SK-N-SH (cell line): ENCODE measurements at places on chromosomes 12 and 14.
A peak's percentile ranks its signal among the peaks of the same experiment; 100 is the strongest.

GRCh38 chr12:70268972-70269371, 25.7 kb downstream of the CNOT2 start:
- no peak for DNase-seq

- DNase-seq: no peak
Observed at GRCh38 chr14:26548406-26548805, 49.4 kb downstream of the NOVA1 start.

- DNase-seq: no peak
Observed at GRCh38 chr14:95513291-95513690, 3.2 kb downstream of the SYNE3 start.

GRCh38 chr12:106091446-106091820, 47.3 kb downstream of the NUAK1 start:
- no peak for DNase-seq

GRCh38 chr14:54109521-54110120, 153.0 kb upstream of the BMP4 start:
- no peak for DNase-seq

- no peak for DNase-seq
Observed at GRCh38 chr12:56299308-56299852, 750 bp downstream of the CS start.

DNA sequence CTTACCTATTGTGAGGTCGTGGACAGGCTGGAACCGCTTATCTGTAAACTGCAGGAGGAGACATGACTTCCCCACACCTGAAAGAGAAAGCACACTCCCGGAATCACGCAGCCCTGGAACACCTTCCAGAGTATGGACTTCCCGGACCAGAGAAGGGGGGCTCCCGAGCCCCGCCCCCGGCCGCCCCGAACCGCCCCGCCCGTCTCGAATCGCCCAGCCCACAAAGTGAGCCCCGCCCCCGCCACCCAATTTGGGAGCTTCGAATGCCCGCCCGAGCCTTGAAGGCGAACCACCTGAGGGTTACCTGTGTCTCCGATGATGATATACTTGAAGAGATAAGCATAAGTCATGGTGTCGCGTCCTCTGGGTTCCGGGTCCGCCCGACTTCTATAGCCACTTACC, 235 bp downstream of the RAB2B start:
- peak; percentile 83 for DNase-seq

DNA sequence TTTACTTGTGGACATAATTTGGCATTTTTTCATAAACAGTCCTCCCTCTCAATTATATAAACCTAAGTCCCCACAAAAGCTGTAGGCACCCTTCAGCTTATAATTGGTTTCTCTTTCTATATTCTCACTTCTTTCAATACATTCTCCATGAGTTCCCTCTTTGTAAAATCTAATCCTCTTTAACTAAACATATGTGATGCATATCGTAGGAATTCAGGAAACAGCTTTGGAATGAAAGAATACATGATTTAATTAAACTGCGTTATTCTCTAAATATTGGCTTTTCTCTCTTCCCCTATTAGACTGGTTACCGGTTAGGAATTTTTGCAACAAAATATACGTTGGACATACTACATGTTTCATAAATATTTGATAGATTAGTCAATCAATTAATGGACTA, 1122.6 kb downstream of the FLRT2 start:
- DNase-seq: no peak

GRCh38 chr14:61493239-61493638, 171.9 kb downstream of the PRKCH start:
- no peak for DNase-seq

- DNase-seq: no peak
Observed at GRCh38 chr12:44307506-44308168, 471.8 kb downstream of the TMEM117 start.

DNA sequence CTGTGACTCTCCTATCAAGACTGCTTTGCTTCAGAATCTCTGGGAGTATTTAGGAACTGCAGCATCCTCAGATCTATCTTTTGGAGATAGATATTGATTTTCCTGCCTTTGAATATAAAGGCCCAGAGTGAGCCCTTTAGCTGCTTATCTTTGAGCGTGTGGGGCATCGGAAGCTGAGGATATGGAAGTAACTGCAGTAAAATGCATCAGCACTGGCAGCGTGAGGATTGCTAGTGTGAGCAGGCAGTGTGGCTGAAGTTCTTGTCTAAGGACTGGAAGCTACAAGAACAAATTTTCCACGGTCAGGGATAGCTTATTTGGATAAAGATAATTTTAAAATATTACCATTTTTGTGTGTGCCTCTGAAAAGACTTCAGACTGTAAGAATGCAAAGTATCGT, 474.7 kb downstream of the NPAS3 start:
- DNase-seq: no peak

GRCh38 chr14:91770185-91770584, 38.3 kb upstream of the CATSPERB start:
- no peak for DNase-seq

GRCh38 chr14:22740020-22740419, 26.5 kb upstream of the OXA1L start:
- DNase-seq: no peak

- DNase-seq: no peak
Observed at GRCh38 chr14:50059763-50060616, 56.4 kb downstream of the VCPKMT start.

DNA sequence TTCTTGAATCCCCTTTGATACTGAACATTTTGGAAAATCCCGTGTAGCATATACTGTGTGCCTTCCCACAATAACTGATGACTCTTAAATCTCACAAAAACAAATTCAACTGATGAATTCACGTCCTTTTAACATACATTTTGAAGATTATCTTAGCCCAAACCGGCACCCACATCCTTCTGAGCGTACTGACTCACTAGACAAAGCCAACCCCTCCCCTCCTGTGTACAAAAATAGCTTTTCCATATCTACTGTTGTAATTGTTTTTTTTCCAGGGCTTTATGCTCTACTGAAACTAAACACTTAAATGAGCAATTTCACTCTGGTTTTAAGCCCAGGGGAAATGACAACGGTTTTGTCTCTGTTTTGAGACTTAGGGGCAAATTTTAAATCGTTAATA, 109.4 kb upstream of the ATF7IP start:
- DNase-seq: no peak

DNA sequence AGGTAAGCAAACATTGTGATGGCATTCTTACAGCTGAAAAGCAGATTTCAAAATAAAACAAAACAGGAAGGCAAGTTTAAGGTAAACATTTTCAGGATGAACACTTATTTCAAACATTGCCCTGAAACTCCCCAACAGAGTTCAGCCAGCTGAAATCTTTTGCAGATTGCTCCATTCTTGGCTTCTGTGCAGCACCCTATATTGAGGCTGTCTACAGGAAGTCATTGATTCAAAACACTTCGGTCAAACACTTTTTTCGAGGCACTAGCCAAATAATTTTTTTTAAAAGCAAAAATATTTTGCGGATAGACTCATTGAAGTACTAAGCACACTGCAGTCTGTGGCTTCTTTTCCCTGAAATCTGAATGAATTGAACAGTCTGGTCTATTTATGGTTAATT, 318.1 kb upstream of the PDE3A start:
- DNase-seq: no peak

DNA sequence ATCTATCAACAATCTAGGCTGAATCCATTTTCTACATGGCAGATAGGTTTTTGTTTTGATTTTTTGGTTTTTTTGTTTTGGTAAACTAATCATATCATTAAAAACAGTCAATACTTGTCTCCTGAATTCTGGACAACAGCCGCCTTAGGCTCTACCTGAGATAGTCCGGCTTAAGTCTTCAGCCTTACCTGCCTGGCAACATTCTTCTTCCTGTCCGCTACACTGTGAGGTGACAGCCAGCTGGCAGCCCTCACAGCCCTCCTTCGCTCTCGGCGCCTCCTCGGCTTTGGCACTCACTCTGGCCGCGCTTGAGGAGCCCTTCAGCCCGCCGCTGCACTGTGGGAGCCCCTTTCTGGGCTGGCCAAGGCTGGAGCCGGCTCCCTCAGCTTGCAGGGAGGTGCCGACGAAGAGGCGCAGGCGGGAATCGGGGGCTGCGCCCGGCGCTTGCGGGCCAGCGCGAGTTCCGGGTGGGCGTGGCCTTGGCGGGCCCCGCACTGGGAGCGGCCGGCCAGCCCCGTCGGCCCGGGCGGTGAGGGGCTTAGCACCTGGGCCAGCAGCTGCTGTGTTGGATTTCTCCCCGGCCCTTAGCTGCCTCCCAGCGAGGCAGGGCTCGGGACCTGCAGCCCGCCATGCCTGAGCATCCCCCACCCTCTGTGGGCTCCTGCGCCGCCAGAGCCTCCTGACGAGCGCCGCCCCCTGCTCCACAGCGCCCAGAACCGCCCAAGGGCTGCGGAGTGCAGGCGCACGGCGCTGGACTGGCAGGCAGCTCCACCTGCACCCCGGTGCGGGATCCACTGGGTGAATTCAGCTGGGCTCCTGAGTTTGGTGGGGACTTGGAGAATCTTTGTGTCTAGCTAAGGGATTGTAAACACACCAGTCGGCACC, 49.0 kb downstream of the MDGA2 start:
- no peak for DNase-seq

DNA sequence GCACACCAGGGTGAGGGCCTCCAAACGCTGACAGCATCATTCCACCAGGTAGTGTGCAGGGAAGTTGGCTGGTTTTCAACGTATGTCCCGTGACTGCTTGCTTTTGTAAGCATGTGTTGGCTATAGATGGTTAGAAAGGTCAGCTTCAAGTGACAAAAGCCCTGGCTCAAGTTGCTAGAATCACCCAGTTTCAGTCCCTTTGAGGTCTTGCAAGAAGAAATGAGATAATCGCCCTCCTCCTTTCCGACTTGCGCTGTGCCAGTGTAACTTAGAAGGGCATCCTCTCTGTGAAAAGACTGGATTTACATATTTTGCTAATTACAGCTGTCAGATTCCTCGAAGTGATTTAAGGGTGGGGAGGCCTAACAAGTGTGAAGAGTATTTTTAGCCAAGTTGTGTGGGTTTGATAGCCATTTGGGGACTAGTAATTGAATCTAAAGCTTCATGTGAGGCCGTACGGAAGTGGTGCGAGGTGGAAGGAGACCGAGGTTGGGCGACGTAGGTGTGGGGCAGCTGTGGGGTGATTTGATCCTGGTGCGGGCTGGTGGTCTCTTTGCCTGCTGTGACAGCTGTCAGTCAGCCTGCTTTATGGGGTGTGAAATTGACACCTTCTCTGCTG, 94.7 kb downstream of the CHST11 start:
- no peak for DNase-seq

GRCh38 chr12:132078190-132078589, 65.9 kb downstream of the DDX51 start:
- DNase-seq: no peak

- peak; percentile 30 for DNase-seq
Observed at GRCh38 chr12:110600254-110600653, 13.7 kb upstream of the TCTN1 start.

DNA sequence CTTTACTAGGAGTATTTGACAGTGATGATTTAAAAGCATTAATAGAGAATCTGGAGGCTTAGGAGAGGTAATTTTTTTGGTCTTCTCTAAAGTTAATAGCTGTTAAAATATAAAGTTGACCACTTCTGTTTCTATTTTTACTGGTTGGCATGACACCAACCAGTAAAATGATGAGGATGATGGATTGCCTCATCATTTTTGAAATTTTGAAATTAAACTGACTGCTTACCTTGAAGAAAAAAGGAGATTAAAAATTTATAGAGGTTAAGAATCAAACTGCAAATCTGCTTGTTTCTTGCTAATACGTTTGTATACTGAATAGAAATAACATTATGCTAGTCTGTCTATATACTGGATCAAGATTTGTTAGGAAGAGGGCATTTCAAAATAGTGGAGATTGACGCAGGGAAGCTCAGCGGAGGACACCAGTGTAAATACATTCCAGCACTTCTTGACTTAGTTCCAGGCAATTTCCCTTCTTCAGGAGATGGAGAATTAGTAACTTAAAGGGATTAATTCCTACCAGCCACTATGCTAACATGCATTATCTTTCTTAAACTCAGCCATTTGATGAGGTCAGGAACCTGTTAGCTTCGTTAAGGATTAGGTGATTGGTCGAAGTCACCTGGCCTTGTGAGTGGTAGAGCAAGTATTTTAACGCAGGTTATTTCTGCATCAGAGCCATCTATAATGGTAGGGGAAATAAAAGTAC, 3.6 kb downstream of the EID3 start:
- no peak for DNase-seq

- no peak for DNase-seq
Observed at GRCh38 chr14:101066826-101067510, 163.4 kb upstream of the RTL1 start.

DNA sequence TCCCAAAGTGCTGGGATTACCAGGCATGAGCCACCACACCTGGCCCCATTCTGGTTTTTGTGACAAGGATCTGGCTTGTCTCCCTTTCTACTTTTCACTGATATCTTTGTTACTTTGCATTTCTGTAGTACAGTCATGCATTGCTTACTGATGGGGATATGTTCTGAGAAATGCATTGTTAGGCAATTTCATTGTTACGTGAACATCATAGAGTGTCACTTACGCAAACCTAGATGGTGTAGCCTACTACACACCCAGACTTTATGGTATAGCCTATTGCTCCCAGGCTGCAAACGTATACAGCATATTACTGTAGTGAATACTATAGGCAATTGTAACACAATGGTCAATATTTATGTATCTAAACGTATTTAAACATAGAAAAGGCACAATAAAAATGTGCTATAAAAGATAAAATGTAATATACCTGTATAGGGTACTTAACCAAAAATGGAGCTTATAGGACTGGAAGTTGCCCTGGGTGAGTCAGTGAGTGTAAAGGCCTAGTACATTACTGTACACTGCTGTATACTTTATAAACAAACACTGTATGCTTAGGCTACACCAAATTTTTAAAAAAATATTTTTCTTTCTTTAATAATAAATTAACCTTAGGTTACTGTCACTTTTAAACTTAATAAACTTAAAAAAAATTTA, 16.0 kb downstream of the MRPL42 start:
- DNase-seq: no peak

- peak; percentile 90 for DNase-seq
Observed at GRCh38 chr12:121499929-121500793, 80.7 kb downstream of the KDM2B start.

DNA sequence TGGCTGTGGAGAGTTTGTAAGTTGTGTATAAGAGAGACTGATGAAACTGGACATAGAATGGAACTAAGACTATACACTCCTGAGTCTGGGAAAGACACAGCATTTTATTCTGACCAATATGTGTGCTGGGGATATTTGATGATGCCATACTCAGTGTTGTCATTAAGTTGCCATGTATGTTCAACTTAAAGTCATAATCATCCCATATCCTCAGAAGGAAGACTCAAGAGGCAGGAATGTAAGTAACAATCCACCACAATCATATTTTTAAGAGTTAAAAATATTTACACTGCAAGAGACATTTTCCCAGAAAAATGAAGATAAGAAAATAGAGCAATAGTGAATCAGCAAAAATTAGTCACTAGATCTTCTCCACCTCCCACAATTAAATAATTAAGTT, 120.1 kb downstream of the MDGA2 start:
- no peak for DNase-seq

DNA sequence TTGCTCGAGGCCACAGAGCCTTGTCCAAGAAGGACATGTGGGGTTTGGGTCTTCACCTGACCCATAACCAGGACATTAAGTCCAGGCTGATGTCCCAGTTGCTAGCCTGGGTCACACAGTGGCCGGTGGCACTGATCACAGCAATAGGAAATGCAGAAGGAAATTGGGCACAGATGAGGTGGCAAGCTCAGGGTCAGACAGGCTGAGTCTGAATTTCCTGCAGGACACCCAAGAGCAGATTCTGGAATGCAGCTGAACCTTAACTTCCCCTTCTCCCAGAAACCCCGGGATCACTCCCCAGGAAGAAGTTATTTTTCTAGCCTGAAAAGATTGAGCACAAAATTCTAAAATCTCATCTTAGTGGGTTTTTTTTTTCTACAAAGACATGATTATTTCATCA, 199.9 kb downstream of the KSR2 start:
- DNase-seq: no peak

GRCh38 chr14:77584809-77585208, 31.6 kb downstream of the SPTLC2 start:
- no peak for DNase-seq
